ENCODE measurements at places on chromosomes 1 and 21.

DNA sequence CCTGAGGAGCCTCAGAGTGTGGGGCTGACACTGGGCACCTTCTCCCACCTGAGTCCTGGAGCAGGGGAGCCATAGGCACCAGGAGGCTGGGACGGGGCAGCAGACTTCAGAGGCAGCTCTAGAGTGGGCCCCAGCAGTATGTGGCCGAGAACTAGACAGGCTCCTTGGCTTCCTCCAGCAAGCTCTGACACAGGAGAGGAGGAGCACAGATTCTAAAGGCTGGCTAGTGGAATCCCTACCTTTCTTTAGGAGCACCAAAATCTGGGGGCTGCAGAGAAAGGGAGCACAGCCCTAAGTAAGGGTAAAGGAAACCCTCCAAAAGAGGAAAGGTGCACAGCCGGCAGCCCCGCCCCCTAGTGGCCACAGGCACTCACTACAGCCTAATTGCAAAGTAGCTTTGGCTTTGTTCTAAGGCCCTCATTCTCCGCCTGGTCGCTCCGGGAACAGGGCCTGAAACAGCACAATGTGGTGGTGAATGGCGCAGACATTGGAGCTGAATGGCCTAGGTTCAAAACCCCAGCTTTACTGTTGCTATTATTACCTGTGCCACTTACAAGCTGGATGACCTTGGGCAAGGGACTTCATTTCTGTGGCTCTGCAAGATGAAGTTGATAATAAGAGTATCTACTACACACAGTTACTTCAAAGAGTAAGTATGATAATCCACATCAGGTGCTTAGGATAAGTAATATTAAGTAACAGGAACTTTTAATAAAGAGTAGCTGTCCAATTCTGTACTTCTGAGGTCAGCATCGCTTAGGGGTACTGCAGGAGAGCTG lies 8.8 kb upstream of the GUCA2A start:
- peak; percentile 63 for DNase-seq

DNA sequence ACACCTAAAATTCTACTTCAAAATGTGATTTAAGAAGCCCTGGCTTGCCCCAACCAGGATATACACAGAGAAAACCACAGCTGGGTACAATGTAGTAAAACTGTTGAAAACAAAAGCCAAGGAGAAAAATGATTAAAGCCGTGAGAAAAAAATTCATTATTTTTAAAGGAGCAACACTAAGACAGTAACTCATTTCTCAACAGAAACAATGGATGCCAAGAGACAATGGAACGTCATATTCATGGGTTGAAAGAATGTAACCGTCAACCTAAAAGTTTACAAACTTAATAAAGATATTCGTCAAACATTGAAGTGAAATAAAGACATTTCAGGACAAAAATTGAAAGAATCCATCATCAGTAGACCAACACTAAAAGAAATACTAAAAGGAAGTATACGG lies 340.9 kb downstream of the KIF26B start:
- no peak for DNase-seq

DNA sequence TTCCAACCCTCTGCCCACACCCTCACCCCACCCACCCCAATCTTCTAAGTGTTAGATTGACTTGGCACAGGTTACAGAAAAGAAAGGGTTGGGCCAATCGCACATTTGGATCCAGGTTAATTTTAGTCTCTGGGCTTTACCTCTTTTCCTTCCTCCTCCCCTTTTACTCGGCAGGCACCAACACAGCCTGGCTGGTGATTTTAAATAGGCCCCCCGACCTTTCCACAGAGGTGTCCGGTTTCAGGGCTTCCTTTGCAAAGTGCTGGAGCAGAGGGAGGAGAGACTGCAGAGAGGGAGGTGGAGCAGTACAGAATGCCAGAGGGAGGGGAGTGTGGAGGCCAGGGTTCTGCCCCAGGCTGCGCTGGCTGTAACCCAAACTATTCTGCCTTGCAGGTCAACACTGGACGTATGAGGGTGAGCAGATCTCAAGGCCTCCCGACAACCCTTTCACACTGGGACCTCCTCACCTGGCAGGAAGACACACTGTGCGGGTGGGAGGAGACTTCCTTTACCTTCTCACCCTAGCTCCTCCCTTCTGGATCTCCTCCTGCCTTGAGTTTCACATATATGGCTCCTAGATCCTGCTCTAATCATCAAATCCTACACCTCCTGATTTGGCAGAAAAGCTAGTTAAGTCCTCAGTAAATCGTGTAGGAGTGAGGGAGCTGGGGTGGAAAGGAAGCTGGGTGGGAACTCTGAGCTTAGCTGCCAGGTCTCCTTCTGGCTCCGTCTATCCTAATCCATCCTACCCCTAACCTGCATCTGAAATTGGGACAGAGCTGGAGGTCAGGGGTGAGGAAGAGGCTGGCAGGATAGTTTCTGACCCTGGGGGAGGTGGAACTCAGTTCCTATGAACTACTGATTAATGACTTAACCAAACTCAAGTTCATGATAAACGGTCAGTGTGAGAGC lies 2.4 kb downstream of the CA14 start:
- DNase-seq, result no peak

- no peak for DNase-seq
These were observed 10.4 kb downstream of the CLEC20A start for GRCh38 chr1:178486100-178487069.

- peak; percentile 44 for DNase-seq
These were observed 84.6 kb downstream of the SYT2 start for GRCh38 chr1:202625416-202626360.

DNA sequence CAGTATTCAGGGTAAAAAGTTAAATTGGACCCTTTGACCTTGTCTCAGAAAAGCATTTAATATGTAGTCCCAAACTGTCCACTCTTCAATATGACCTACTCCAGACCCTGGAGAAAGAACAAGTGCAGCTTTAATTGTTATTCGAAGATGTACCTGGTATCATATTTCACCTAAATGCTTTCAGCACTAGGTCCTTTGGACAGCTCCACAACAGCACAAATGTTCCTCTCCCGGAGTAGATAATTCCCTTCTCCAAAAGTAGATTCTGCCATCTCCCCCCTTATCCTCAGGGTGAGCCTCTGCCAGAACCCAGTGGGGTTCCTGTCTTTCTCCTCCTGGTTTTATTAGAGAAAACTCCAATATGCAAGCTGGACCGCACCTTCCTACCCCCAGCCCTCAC lies 104.5 kb upstream of the AJAP1 start:
- DNase-seq, result no peak

GRCh38 chr1:102891868-102892625 lies 216.3 kb downstream of the COL11A1 start:
- DNase-seq, result no peak

DNA sequence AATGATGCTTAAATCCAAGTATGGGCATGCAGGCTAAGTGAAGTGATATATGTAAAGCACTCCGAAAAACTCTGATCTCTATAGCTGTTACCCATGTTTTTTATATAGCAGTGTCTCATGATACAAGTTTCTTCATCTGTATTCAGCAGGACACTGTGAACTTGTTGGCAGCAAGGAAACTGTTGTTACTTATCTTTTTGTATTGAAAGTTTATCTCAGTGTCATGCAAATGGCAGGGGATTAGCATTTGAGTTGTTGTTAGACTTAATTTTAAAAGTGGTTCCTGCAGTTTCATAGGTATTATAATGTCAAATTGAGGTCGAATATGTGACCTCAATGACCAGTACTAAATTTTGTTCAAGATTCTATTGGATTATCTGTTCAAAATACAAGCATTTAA lies 47.9 kb downstream of the NCAM2 start:
- no peak for DNase-seq

- no peak for DNase-seq
These were observed 11.3 kb downstream of the RWDD2B start for GRCh38 chr21:29007810-29008209.

DNA sequence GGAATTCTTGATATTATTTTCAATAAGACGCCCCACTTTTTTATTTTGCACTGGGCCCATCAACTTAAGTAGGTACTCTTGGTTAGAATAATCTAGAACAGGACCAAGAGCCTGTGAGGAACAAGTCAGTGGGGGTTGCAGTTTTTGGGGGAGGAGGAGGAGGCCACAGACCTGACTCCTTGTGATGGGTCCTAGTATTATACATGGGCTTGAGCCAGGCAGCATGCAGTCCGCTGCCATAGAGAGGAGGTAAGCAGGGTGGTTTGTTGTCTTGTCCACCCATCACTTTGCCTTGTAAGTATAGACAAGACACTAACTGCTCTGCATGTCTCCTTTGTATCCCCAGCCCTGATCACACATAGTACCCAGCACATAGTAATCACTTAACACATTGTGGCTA lies 24.5 kb downstream of the ROR1 start:
- no peak for DNase-seq

DNA sequence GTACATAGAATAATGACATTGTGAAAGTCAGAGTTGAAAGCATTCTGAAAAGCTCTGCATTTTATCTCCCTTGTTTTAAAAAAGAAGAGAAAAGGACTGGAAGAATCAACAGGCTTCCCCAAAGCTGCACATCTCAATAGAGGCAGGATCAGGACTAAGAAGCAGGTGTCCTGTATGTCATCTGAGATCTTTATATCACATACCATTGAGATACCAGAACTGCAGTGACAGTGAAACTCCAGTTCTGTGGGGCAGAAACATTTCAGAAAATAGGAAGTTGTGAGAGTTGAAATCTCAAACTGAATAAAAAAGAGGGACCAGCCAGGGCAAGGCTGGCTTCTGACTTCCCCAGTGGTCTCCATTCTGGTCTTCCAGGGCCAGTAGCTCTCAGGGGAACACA lies 33.0 kb upstream of the SH2D1B start:
- no peak for DNase-seq

DNA sequence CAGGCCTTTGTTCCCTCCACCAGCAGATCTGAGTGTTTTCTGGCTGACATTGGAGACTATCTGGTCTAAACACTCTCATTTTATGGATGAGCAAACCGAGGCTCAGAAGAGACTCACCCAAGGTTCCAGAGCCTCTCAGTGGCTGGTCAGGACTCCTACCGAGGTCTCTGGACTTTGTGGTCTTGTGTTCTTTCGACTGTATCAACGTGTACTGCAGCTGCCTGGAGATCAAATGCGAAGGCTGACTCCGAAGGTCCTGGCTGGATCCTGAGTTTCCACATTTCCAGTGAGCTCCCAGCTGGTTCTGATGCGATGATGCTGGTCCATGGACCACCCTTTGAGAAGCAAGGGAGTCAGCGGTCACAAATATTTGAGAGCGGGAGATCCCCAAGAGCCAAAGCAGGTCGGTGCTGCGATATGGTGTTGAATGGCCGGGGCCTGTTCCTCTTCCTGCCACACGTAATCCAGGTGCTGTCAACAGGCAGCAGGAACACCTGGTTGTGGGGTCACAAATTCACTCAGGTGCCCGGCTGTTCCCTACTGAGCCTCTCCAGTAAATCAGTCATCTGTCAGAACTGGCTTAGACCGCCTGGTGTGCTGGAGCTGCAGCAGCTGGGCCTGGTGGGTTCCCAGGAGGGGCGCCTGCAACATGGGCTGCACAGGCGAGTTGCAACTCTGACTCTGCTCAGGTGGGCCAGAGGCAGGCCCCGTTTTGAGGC lies 94.8 kb upstream of the USP24 start:
- no peak for DNase-seq

DNA sequence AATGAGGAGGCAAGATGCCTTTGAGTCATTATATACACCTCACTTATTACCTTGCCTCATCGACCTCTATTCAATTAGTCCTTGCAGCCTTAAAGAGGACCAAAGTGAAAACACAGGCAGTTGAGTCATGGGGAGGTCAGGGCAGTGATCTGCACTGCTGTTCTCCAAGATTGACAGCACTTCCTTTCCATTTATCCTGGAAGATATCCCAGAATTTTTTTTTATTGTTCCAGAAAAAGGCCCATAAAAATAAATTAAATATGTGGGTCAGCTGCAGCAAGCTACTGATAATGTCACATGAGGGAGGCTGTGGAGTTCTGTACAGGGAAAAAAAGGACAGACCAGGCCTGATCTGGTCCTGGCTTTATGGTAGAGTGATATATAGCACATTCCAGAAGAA lies 33.2 kb upstream of the CDC42BPA start:
- DNase-seq, result no peak

- DNase-seq, result no peak
These were observed 5.4 kb downstream of the PSEN2 start for GRCh38 chr1:226875641-226876295.

DNA sequence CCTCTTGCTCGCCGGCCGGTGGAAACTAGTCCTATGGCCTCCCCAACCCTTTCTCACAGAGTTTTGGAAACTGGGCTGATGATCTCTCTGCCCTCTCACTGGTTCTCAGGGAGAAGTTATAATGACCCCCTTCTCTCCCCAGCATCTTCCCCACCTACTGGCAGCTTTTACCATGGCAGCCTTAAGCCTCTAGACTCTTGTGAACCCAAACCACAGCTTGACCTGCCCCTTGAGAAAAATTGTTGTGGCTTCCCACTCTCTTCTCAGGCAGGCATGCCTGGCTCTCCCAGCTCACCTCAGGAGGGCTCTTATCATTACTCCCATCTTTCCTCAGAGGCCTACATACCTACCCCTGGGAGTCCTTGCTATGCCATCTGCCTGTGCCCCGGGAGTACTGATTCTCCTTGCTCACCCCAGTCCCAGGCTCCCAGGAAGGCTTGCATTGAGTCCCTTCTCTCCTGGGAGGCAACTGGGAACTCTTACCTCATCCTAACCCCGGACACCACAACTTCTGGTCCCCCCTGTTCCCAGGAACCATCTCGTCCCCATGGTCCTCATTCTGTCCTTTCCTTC lies 1.6 kb downstream of the NSUN4 start:
- no peak for DNase-seq

DNA sequence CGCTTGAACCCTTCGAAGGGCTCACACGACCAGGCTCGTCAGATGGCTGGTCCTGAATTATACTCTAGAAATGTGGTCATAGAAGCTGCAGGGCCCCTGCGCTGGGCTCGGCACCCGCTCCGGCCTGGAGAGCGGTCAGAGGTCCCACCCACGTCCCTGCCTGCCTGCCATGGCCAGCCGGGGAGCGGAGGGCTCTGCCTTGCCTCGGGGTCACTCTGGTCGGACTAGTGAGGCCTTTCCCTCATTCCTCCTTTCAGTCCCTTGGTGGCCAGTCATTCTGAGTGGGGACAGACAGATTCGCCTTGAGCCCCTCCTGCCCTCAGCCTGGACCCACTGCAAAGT lies 529 bp upstream of the MARCKSL1 start:
- DNase-seq, result no peak

- DNase-seq, result no peak
These were observed 835 bp downstream of the LRRN2 start for GRCh38 chr1:204684571-204685235.

GRCh38 chr1:223654083-223654482 lies 11.4 kb downstream of the CAPN8 start:
- DNase-seq, result no peak
